Stimulated activated CD8-positive, alpha-beta memory T cell treated with anti-CD3 and anti-CD28 coated beads, Interleukin-4, amount 100 ng/mL, for 4 hours (primary cell): ENCODE measurements at places on chromosomes 2 and 18.

GRCh38 chr2:223086370-223086981 is 34.5 kb downstream of the KCNE4 start:
- no peak for DNase-seq

DNA sequence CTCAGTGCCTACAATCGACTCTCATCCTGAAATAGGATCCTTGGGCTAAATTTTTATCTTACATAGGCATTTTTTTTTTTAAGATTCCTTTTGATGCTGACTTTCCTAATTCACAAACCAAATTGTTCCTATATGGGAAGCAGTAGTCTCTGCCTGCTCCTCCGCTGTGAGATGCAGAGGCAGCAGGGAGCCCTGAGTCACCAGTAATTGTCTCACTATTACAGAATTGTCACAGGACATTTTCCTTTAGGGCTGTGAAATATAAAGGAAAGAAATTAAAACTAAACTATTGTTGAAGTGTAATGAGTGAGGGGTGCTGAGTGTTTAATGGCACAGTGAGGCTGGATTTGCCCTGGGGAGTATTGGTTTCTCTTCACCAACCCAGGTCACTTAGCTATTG is 63.8 kb downstream of the MYO3B start:
- no peak for DNase-seq

GRCh38 chr2:231212329-231212845 is 14.0 kb downstream of the ARMC9 start:
- DNase-seq: no peak

DNA sequence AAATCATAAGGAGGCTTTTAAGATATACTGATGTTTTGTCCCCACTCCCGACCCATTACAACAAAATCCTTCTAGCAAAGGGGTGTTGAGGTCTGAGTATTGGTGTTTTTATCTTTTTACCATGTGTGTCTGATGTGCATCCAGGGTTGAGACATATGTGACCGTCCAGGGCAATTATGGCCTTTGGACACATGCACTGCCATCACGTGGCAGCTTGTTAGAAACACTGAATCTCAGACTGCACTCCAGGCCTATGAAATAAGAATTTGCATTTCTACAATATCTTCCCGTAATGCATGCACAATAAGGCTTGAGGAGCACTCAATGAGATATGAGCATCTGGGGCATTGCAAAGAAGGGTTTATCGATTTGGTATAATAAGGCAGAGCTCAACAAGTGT is 235.1 kb upstream of the ZNF804A start:
- no peak for DNase-seq

DNA sequence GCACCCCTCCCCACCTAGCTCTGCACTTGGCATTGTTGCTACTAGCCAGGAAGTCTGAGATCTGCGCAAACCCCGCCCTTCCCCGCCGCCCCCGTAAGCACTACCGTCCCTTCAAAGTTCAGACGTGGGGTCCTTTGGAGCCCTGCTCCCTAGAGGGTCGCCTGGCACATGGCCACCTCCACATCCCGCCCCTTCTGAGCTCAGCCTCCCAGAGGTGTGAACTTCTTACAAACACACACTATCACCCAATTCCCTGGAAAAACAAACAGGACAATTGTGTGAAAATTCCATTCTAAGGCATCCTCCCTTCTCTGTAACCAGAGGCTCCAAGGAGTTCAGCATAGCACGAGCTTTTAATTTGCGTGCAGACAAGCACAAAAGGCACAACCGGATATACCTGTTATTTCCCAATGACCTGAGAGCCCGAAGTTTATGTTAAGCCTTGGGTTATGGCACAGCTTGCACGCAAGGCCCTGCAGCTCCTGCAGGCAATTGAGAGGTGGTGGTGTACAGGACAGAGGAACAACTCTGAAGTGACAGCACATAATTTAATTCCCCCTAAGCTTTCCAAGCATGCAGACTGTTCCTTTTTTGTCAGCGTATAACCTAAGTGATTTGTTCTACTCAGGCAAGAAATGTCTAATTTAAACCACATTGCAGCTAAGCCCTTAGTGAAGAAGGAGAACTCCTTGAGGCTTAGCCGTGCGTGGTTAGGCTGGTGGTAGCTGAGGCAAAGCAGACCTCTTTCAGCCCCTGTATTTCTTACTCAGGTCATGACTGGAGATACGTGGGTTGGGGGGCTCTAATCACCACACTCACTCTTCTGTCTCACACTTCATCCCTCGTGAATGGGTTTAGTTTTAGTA is 20.3 kb upstream of the CYP1B1 start:
- DNase-seq: no peak

DNA sequence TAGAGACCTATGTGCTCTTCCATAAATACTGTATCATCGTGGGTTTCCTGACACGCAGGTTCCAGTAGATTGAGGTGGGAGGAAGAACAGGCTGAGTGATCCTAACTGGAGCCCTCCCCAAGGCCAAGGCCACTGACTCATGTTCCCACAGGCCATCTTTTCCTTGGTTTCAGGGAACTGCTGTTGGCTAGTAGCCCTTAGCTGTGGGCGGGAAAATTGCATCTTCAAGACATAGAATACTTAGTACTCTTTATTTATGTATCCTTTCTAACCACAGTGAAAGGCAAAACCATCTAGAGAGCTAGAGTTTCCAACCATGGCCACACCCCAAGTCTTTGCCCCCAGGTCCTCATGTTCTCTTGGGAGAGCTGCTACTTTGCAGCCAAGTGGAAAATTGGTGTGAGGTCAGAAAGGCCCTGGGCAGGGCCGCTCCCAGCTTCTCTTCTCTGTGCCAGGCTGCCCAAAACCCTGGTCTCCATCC is 55.9 kb downstream of the COPS8 start:
- DNase-seq: no peak

DNA sequence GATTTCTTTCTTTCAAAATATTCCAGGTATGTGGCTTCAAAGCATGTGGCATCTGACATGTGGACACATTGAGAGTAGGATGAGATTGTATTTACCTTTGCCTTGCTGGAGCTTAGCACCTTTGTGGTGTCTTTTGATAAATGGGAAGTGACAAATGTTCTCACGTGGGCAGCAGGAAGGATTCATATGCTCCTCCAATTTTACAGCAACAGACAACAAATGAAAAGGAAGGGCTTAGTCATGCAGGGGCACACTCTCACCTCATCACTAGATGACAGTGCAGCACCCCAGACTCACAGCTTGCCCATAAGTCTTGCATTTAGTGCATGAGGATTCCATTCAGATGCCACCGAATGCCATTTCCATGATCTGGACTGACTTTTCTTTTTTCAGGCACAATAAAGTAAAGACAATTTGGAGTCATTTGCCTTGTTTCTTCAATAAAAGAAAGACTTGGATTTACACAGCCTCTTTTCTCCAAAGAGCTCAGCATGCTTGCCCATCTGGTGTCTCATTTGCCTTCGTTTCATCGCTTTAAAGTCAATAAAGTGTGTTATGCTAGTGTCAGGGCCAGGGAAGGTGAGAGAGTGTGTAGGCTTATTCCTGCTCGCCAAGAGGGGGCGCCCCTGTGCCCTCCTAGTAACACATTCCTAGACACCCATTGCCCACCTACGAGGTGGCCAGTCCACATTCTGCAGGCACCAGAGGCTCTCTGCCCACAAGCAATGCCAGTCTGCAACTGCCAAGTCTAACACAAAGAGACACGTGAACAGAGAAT is 39.6 kb upstream of the DAPL1 start:
- no peak for DNase-seq

- no peak for DNase-seq
These were observed 7.4 kb downstream of the MIB1 start for GRCh38 chr18:21747764-21748693.

- DNase-seq: no peak
These were observed 77.3 kb downstream of the LONRF2 start for GRCh38 chr2:100244881-100245605.

GRCh38 chr2:64675860-64676259 is 22.1 kb upstream of the SERTAD2 start:
- DNase-seq: peak; percentile 64

DNA sequence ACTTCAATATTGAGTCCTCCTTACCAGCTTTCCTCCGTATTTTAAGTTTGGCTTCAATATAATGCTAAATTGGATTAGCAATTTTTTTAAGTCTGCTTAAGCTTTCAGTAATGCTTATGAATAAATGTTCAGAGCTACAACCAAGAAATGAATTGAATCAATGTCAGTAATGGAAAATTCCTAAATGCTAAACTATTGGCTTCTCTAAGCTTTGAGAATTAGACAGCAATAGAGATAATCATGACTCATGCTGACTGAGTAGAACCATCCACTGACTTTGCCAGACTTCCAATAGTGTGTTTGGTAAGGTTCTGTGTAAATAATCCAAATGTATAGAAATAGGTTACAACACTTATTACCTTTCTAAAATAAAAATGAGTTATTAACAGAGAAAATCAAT is 8.9 kb upstream of the PDE1A start:
- DNase-seq: no peak
